ENCODE measurements at places on chromosomes 1 and 21.

DNA sequence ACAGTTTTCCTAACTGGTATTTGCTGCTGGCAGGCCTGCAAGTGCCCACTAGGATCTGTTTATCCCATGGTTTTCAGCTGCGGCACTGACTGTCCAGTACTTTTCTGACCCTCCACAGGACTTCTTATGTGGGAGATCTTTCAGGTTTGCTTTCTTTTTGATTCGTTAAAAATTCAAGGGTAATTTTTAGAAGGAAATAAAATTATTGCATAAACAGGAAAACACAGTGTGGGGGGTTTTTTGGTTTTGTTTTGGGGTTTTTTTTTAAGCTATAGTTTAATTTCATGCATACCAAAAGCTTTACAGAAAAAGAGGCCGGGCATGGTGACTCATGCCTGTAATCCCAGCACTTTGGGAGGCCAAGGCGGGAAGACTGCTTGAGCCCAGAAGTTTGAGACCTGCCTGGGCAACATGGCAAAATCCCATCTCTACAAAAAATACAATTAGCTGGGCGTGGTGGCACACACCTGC, 3.6 kb downstream of the NIBAN1 start:
- DNase-seq: no peak

DNA sequence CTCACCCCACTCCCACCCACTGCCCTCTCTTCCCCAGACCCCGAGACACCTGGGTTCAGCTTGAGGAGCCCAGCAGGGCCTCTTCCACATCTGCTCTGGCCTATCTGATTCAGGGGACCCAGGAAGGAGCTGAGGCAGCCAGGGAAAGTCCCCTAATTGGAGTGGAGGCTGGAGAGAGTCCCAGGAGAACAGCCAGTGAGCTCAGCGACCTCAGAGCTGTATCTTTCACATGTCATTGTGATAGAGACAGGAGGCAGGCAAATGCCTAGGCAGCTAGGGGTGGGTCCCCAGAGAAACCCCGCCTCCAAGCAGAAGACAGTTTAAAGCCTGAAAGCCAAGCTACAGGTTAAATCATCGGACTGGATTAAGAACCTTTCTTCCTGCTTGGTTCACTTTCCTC, 122.7 kb downstream of the MATN1 start:
- DNase-seq: no peak

GRCh38 chr1:36367798-36368197, 17.9 kb downstream of the STK40 start:
- DNase-seq: no peak

DNA sequence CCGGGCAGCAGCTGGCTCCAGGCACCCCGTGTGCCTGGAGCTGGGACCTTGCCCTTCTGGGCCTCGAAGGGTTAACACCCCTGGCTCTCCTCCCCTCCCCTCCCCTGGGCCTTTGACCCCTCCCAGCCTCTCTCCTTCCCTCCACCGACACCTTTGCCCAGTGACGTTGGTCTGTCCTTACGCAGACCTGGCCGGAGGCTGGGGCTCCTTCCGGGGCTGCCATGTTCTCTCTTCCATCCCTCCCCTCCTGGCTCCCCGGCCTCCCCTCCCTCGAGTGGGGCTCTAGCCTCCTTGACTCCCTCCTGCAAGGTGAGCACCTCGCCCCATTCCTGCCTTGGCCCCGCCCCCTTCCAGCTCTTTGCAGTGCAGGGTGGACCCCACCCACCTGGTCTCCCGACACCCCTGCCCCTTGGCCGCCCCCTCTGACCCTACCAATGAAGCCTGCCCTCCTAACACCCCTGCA, at the start of gene TMEM82:
TMEM82 (plus strand) TSS at position 161 of the 463 bp plus-strand sequence; CDS start at position 222, 61 bp downstream.
- DNase-seq: no peak

DNA sequence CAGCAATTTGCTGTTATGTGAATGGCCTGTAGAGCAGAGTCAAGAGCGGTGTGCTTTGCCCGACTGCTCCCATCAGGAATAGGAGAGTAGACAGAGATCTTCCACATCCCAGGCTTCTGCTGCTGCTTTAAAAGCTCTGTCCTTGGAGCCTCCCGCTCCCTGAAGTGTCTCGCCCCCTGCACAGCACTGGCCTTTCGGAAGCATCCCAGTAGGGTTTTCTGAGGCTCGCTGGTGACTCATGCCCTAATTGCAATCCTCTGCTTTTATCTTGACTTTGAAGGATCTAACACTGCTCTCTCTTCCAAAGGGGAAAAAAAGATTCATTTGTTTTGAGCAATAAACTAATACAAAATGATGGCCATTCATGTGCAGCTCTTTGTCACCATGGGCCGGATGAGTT, 13.3 kb upstream of the CD101 start:
- no peak for DNase-seq

DNA sequence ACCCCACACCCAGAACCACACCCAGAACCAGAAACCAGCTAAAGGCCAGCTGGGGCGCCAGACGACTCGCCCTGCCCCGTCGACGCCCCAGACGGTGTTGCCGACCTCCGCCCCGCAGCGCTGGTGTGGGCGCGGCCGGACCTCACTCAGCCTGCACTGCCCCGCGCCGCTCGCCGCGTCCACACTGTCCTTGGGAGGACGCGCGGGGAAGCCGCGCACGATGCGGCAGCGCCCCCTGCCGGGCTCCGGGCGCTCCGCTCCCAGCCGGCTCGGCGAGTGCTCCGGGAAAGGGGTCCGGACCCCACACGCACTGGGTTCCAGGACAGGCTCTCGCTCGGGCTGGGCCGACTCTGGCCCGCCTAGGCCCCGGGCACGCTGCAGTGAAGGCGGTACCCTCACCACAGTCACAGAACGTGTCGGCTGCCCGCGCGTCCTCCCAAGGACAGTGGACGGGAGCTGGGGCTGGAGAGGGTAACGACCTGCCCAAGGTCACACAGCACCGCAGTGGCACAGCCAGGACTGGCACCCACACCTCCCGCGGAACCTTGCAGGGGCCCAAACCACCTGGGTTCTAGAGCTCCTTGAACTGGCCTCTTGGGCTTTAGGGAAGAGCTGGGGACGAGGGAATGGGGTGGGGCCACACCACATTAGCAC, 90.2 kb downstream of the DMRTA2 start:
- DNase-seq: peak; percentile 50

DNA sequence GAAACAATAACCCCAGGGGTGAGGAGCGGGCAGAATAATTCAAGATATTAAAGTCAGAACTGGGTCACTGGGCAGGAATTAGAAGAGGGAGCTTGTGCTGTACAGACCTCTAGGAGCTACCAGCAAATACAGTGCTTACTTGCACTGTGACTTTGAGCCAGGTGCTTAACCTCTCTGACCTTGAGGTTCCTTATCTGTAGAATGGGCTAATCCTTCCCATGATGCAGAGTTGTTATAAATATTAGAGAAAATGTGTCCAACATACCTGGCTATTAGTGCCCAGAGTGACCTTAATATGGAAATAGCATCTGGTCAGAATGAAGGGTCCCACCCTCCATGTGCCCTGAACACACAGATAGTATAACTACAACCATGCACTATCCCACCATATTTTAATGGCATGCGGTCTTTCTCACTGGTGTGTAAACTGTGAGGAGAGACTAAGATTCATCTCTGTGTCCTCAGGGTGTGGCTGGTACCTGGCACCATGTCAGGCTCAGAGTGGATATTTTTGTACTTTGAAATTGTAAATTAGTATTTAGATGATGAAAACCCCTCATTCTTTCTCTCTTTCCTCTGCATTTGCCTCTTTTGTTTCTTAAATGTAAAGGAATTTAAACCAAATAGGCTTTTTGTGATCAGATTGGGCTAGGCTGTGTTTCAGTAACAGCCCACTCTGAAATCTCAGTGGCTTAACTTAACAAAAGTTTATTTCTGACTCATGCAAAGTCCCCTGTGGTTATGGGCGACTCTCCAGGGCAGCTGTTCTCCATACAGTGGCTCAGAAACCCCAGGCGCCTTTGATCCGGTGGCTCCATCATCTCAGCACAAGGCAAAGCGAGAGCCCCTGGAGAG, 60.0 kb upstream of the ROR1 start:
- DNase-seq: no peak

- no peak for DNase-seq
Observed at GRCh38 chr21:35053356-35054096, 4.4 kb upstream of the RUNX1 start.

DNA sequence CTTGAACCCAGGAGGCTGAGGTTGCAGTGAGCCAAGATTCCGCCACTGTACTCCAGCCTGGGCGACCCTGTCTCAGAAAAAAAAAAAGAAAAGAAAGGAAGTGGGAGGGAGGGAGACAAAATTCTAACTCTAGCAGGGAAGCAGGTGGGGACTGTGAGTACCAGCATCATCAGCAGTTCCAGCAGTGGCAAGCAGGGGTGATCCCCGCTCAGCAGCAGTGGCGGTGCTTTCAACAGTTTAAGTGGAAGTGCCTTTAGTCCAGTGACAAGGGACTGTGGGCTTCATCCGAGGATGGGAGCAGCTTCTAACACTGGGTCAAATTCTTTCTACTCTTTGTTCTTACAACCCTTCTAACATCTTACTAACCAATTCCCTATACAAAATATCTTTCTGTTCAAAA, 858.1 kb upstream of the ADAMTS5 start:
- DNase-seq: no peak

DNA sequence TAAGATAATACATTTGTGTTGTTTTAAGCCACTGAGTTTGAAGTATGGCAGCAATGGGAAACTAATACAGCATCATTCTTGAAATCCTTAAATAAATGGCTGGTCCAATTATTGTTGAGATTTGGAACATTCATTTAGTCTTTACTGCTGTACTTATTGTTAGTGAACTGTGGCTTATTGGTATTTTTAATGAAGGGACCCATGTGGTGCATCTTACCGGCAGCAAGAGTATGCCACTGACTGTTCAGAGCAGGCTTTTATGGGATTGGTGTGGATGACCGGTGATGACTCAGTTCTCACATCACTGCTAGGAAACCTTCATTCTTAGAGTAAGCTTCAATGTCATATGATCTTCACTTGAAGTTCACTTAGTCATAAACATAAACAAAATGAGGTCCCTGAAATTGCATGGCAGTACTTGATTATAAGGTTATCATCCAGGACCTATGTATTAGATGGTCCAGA, 31.5 kb downstream of the PRKAA2 start:
- DNase-seq: no peak

GRCh38 chr1:237105826-237106225, 63.8 kb downstream of the RYR2 start:
- DNase-seq: no peak

- DNase-seq: no peak
Observed at GRCh38 chr1:25685938-25686665, 69.5 kb downstream of the MAN1C1 start.

- DNase-seq: no peak
Observed at GRCh38 chr1:180909462-180909976, 3.2 kb upstream of the KIAA1614 start.

DNA sequence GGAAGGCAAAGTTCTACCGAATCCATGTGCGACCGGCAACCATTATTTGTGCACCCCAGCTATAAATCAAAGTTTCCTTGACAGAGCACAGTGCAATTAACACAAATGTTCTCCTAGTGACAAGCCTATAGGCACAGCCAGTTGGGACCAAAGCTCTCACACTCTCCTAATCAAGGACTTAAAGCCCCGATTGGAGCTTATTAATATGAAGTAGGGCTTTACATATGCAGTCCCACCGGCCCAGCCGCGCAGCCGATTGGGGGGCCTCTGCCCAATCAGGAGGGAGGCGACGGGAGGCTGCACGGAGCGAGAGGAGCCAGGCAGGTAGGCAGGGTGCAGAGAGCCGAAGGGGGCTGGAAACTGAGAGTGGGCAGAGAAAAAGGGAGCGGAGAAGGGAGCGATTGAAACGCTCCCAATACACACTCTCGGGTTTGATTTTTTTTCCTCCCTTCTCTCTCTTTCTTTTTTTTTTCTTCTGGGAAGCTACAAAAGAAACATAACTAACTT, at the start of gene ESRRG:
ESRRG (minus strand) TSS at position 156 of the 507 bp plus-strand sequence; CDS start at position 26, 130 bp downstream.
- DNase-seq: peak; percentile 45

GRCh38 chr1:24586970-24587820, 31.3 kb downstream of the NCMAP start:
- no peak for DNase-seq

GRCh38 chr1:20735581-20736111, 3.1 kb upstream of the SH2D5 start:
- DNase-seq: no peak

DNA sequence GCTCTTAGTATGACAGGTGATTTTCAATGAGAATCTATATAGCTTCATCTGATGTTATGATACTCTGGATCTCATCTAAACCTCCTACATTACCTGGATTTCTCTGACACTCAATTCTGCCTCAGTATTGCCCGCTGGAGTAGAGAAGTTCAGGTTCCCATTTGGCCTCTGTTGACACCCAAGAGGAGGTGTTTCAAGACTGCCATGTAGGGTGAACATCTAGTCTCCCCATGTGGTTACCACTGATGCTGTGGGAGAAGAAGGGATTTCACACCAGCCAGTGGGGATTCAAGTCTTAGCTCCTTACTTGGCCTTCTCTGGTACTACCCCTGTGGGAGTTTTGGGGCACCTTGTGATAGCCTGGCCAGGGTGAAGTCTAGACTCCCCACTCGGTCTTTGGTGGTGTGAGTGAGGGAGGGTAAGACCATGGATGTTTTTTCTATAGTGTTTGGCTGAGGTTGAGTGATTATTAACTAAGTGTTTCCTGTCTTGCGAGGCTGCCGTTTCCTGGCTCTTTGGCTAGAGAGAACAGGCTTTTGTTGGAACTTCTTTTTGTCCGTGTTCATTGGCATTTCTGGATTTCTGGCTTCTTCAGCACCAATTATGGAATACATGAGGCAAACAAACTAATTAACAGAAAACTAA, 90.7 kb downstream of the RHOU start:
- DNase-seq: no peak

DNA sequence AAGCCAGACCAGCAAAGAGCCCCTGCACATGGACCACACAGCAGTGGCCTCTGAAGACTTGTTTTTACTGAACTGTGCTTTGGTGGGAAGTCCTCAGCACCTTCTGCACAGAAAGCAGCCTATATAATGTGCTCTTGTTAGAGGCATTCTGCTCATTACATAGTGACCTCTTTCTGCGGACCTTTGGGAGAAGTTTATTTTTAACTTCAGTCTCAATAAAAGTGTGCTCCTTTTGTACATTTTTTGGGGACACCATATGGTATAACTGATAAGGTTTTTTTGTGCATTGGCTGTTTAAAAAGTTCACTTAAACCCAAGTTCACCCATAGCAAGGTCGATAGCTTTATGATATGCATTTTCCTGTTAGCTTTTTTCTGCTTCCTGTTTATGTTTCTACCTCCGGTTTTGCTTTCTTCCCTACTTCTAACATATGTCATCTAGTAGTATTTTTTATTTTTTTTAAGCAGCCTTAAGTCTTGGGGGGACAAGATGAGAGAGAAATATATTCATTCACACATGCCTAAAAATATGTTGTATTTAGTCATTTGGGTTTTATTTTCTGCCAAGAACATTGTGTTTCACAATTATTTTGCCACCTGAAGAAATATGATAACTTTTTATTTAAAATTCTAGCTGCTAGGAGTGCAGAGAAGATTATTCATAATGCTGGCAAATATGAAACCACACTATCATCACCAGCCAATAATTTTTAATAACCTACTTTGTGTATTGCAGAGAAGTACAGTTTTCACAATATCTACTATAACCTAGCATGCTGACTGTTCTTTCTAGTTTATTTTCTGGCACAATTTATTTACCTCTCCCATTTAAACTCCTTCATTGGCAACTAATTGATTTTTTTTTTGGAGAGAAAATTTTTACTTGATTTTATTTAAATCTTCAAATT, 22.9 kb upstream of the SLC19A2 start:
- no peak for DNase-seq

Measured in left renal cortex interstitium (tissue), 4 donors.